A172 (cell line): ENCODE measurements at places on chromosomes 3 and 15. TPM values are rescaled to one million over a fixed set of nuclear protein-coding genes. Genes with fewer than 3 reads are reported as not detected.

HIGD2B gene
- not detected in 2 replicates for total RNA-seq

CCR1 gene
- not detected in 2 replicates for total RNA-seq

COL8A1 gene
- 24.4 and 26.9 TPM in 2 replicates for total RNA-seq

RAB27A gene
- 5.3 and 17.0 TPM in 2 replicates for total RNA-seq

FGF12 gene
- total RNA-seq: 4.3 and 4.9 TPM in 2 replicates

GRAMD1C gene
- 1.0 and 1.1 TPM in 2 replicates for total RNA-seq

TICRR gene
- 6.4 and 7.0 TPM in 2 replicates for total RNA-seq

SERPINI2 gene
- not detected in 2 replicates for total RNA-seq

EXD1 gene
- total RNA-seq: not detected in 2 replicates

TPRG1 gene
- total RNA-seq: 1.1 and 5.4 TPM in 2 replicates

FBXO45 gene
- 22.7 and 28.7 TPM in 2 replicates for total RNA-seq

CAMK2N2 gene
- 1.6 and 1.8 TPM in 2 replicates for total RNA-seq

PATL2 gene
- total RNA-seq: not detected in 2 replicates

HEG1 gene
- total RNA-seq: 47.2 and 71.4 TPM in 2 replicates

CHCHD4 gene
- total RNA-seq: 45.3 and 48.5 TPM in 2 replicates

NANOGP8 gene
- not detected in 2 replicates for total RNA-seq

MEGF11 gene
- 0.02 and 0.57 TPM in 2 replicates for total RNA-seq

SPINK8 gene
- not detected in 2 replicates for total RNA-seq

AGBL1 gene
- total RNA-seq: not detected in 2 replicates

NME9 gene
- not detected in 2 replicates for total RNA-seq

ARHGEF26 gene
- total RNA-seq: 7.4 and 7.7 TPM in 2 replicates

USP50 gene
- not detected in 2 replicates for total RNA-seq

CFAP161 gene
- not detected in 2 replicates for total RNA-seq

LTF gene
- total RNA-seq: not detected in 2 replicates

CX3CR1 gene
- total RNA-seq: not detected in 2 replicates

GPR176 gene
- total RNA-seq: 60.0 and 65.6 TPM in 2 replicates

NEIL1 gene
- total RNA-seq: 0.12 and 0.48 TPM in 2 replicates

ECE2 gene
- total RNA-seq: not detected in 2 replicates

CPLX3 gene
- total RNA-seq: not detected in 2 replicates

ZNF502 gene
- total RNA-seq: 0.69 and 0.93 TPM in 2 replicates

KIF15 gene
- 19.4 and 23.4 TPM in 2 replicates for total RNA-seq

LARP6 gene
- 45.4 and 63.4 TPM in 2 replicates for total RNA-seq

ARL6IP5 gene
- 99.7 and 109 TPM in 2 replicates for total RNA-seq

TXNRD3 gene
- total RNA-seq: 16.2 and 22.3 TPM in 2 replicates

SLCO2A1 gene
- 0.24 TPM in 1 of 2 replicates, not detected in the other for total RNA-seq

TFG gene
- total RNA-seq: 122 and 126 TPM in 2 replicates
